H9 (cell line): ENCODE measurements at places on chromosomes 11 and 22.

DNA sequence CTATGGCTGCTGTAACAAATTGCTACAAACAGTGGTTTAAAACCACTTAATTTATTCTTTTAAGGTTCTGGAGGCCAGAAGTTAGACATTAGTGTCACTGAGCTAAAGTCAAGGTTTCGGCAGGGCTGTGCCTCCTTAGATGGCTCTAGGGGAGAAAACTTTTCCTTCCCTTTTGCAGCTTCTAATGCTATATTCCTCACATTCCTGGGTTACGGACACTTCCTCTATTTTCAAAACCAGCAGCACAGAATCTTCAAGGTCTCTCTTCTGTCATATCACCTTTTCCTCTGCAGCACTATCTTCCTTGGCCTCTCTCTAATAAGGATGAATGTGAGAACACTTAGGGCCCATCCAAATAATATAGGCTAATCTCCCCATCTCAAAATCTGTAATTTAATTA lies 87.0 kb downstream of the C11orf87 start:
- no peak for DNase-seq

DNA sequence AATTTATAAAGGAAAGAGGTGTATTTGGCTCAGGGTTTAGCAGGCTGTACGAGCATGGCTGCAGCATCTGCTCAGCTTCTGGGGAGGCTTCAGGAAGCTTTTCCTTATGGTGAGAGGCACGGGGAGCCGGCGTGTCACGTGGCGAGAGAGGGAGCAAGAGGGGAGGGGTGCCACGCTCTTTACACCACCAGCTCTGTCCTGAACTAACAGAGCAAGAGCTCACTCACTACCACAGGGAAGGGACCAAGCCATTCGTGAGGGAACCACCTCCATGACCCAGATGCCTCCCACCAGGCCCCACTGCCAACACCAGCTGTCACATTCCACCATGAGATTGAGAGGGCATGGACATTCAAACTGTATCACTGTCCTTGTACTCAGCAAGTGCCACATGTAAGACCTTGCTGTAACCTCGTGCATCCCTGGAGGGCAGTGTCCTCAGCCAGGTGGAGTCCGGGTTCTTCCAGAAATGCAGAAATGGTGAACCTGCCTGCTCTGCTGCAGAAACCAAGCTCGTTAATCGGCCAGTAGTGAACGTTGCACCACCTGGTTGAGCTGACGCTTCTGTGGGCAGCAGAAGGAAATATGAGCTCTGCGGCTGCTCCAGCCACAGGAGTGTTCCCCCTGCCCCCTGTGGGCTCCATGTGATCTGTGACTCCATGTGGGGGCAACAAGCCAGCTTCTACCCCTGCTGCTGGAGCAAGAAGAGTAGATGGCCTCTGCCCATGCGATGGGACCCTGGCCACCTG lies 368.6 kb downstream of the TBC1D22A start:
- no peak for DNase-seq

- DNase-seq: no peak
These were observed 41.0 kb downstream of the TMPRSS5 start for GRCh38 chr11:113664981-113665710.

DNA sequence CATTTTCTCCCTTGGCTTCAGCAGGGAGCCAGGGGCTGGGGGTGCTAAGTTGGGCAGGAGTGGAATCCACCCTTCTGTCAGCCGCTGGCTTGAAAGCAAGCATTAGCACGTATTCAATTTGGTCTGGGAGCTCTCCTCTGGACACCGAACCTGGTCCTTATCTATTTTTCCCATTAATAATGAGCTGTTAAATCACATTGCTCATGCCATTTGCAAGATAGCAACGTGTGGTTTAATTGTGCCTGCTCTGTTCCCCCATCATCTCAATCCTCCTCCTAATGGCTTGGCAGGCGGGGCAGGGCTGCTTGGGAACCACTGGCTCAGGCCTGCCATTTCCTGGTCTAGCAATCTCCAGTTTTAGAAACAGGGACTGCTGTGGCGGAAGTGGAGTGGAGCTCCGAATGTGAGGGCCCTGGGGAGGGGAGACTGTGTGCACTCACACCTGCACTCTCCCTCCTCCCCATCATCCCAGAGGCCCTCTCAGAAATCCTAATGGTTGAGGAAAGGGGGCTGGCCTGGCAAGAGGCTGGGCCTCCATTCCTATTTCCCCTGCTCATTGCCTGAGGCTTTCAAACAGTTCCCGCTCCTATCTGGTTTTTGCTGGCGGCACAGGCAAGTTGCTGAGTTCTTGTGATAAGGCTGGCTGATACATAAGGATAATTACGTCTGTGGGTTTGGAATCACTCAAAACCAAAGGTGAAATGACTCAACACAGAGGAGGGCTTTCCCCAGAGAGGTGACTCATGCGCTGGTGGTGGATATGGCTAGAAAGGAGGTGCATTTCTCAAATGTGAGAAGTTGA lies 201.2 kb upstream of the E2F8 start:
- DNase-seq: no peak

- no peak for DNase-seq
These were observed 1005.9 kb downstream of the BRD1 start for GRCh38 chr22:48821727-48822126.

DNA sequence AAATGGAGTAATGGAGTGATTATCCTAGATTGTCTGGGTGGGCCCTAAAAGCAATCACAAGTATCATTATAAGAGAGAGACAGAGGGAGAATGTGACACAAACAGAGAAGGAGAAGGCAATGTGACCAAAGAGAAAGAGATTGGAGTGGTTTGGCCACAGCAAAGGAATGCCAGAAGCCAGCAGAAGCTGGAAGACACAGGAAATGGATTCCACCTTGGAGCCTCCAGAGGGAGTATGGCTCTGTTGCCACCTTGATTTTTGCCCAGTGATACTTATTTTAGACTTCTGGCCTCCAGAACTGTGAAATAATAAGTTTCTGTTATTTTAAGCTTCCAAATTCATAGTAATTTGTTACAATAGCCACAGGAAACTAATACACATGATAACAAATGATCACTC lies 36.8 kb upstream of the OR5P2 start:
- DNase-seq: no peak

- DNase-seq: peak; percentile 22
These were observed 64.7 kb downstream of the KCNQ1 start for GRCh38 chr11:2509481-2510001.

DNA sequence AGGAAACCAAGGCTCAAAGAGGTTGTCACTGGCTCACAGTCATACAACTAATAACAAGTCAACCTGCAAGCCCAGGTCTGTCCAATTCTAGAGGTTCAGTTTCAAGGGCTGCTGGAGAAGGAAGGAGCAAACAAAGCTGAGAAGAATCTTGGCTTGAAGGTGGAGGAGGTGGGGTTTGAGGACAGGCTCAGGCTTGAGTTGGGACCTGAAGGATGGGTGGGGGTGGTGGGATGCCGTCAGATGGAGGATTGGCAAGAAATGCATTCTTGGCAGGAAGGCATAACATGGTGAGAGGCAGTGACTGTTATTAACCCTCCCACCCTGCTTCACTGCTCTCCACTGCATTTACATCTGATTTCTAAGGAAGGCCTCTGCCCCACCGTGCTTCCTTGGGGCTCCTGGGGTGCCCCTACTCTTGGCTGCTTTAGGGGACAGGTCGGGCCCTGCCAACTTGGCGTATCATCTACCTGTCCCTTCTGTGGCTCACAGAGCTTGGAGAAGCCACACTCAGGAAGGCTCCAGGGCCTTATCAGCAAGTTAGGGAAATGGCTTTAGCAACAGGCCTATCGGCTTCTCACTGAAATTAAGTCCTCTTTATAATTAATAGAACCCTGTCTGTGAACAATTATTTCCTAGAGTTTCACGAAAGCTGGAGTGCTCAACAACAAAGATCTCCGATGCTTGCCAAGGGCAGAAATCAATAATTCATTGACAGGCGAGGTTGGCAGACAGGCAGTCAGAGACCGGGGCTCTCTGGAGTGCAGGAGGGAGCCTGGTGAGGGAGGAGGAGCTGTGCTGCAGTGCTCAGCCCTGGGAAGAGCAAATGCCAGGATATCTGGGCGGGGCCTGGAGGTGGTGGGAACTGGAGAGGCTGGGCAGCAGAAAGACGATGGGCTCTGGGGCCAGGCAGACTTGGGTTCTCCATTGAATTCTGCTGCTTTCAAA lies 84.9 kb upstream of the NARS2 start:
- DNase-seq: peak; percentile 57

- DNase-seq: no peak
These were observed 3.3 kb downstream of the SCARF2 start for GRCh38 chr22:20434264-20434751.

DNA sequence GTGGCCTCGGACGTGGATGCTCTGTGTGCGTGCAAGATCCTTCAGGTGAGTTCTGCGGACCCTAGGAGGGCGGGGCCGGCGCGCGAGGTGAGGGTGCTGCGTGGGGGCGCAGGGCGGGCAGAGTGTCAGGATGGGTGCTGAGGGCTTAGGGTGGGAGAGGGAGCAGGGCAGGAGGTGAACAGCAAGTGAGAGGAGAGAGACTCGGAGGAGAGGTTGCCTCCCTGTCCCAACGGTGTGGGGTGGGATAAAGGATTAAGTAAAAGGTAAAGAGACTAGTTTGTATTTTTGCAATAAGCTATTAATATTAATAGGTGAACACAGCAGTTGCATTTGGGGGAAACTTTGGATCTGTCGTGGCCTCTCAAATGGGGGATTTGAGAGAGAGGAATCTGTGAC lies 451 bp downstream of the CDC45 start:
- no peak for DNase-seq

DNA sequence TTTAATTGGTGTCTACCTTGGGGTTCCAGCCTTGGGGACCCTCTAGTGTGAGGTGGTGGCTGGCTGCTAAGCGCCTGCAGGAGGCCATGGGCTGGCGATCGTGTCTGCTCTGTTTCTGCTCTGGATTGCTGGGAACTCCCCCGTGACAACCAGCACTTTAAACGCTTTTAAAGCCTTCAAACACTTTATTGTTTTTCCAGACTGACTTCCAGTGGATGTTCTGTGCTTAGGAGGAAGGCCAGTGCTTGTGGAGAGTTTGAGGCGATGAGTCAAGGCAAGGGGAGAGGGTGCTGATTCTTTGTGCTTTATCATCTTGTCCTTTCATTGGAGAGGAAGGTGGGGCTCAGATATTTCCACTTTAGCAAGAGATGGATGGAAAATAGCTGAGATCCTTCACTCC lies 81.6 kb downstream of the FLI1 start:
- DNase-seq: no peak

GRCh38 chr11:8091721-8092120 lies 10.7 kb downstream of the TUB start:
- DNase-seq: peak; percentile 14

DNA sequence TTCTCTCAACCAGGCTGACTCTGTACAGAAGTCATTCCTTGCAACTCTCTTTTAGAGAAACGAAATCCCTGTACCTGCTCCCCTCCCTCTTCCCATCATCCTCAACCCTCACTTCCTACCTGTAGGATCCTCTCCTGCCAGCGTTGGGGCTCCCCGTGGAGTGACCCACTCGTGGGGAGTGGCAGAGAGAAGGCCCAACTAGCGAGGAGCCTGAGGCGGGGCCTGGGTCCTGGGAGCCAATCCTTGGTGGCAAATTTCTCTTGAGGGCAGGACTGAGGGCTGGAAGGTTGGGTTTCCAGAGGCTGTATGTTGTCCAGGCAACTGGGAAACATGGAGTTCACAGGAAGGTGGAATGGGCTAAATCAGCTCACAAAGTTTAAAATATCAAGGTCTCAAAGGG lies 10.4 kb downstream of the NHERF4 start:
- DNase-seq: peak; percentile 96

- DNase-seq: no peak
These were observed at the start of gene CCDC88B for GRCh38 chr11:64339754-64340408. Gene CCDC88B (plus strand): TSS chr11:64340204. CDS start chr11:64340267, 63 bp downstream.

DNA sequence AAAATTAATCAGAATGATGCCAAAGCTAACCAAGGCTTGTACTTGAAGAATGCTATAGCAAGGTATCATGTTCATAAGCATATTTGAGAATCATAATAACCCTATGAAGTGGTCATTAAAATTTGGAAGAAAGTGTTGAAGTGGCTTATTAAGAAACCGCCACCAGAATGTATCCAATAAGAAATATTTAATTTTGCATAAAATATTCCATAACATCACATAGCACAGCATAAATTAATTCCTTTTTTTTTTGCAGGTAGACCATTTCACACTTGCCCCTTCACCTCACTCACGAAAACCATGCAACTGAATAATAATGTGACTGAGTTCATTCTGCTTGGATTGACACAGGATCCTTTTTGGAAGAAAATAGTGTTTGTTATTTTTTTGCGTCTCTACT lies at the start of gene OR4C16:
OR4C16 (plus strand) TSS at position 301 of the 400 bp plus-strand sequence; CDS start at position 301, 0 bp downstream.
- no peak for DNase-seq

- no peak for DNase-seq
These were observed 154.3 kb downstream of the MSANTD4 start for GRCh38 chr11:105867742-105868141.

GRCh38 chr11:77062924-77063323 lies 3.8 kb upstream of the CAPN5 start:
- peak; percentile 30 for DNase-seq
